ENCODE measurements at places on chromosomes 2 and 18.

DNA sequence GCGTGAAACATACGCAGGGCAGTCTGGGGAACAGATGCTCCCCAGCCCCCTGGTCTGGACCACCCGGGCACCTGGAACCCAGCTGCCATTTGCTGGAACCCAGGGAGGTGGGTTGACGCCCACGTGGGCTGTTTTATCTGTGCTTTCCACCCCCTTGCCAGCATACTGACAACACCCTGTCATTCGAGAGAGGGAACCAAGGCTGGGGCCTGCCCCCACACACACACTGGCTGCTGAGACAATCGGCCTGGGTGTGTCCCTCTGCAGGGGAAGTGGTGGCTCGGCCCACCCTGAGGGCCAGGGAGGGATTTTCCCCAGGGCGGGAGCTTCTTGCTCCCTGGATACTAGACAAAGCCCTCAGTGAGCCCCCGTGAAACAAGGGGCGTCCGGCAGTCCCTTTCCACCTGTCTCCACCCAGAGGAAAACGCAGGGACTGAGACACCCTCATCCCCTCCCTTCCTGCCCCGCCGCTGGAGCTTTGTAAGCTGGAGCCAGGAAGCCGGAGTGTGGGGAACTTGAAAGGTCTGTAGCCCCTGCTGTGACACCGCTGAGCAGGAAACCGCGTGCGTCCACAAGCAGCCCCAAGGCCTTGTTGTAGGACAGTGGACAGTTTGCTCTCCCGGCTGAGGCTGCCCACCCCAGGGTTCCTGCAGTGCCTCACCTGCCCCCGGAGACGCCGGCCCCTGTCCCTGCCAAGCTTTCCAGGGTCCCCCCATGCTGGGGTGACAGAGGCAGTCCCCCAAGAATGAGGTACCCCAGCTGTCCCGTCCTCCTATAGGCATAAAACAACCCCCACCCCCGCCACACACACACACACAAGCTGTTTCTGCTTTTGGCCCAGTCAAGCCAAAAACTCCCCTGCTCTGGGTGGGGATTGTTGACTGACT lies 14.1 kb upstream of the KLF11 start:
- no peak for DNase-seq

- no peak for DNase-seq
Observed at GRCh38 chr2:74007121-74007520, 22.4 kb downstream of the TET3 start.

DNA sequence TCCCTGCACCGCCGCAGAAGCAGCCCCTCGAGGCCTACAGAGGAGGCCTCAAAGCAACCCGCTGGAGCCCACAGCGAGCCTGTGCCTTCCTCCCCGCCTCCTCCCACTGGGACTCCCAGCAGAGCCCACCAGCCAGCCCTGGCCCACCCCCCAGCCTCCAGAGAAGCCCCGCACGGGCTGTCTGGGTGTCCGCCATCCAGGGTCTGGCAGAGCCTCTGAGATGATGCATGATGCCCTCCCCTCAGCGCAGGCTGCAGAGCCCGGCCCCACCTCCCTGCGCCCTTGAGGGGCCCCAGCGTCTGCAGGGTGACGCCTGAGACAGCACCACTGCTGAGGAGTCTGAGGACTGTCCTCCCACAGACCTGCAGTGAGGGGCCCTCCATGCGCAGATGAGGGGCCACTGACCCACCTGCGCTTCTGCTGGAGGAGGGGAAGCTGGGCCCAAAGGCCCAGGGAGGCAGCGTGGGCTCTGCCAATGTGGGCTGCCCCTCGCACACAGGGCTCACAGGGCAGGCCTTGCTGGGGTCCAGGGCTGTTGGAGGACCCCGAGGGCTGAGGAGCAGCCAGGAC lies 31.2 kb downstream of the GPC1 start:
- DNase-seq, result no peak

DNA sequence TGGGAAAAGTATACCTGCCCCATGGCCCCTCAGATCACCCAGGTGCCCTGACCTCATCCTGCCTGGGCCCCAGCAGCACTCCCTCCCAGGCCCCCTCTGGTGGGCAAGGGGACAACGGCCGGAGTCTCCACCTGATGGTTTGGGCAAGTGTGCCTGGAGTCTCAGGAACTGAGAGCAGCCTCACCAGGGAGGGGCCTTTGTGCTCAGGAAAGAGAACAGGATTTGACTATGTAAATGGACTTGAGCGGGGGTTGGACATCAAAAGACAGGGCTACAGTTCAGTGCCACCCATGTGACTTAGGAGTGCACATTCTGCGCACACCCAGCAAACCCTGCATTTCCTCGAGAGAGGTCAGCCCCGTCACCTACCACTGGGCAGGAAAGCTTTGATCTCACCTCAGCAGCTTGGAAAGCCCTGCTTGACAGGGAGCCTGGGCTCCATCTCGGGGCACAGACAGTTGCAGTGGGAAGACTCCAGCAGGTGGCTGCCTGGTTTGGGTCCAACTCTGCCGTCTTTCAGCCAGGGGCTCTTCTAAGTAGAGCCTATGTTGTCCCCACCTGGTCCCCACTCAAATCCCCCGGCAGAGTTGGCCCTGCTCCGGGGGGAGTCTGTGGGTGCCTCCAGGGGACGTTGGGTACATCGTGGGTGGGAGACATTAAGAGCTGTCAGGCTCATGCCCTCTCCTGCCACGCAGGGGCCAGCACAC lies 3.3 kb downstream of the INPP5D start:
- DNase-seq, result no peak

DNA sequence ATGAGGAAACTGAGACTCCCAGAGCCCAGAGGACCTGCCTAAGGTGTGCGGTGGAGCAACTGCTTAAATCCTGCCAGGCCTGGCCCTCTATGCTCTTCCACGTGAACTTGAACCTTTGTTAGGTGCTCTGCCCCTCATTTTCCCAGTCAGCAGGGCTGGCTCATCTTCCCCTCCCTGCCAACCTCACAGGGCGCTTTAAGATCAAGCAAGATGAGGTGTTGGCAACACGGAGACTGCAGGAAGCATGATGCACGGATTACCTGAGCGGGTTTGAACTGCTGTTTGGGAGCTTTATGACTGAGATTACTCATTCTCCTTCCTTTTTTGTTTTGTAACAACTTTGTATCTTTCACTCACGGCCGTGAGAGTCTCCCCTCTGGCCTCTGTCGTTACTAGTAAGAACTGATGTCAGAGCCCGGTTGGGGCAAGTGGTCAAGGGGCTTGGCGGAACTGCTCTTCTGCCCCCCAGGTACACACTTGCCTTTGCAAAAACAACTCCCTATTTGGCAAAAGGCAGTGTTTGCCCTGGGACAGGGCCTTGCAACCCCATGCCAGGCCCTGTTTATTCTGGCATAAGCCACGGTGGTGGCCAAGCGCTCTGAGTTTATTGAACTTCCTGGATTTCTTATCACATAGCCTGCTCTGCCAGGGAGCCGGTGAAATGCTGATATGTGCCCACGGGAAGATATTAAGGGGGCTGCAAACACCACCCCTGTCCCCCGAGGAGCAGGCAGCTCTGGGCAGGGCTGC lies 127.8 kb downstream of the INHBB start:
- DNase-seq, result no peak

- DNase-seq, result no peak
Observed at GRCh38 chr2:25586726-25587144, 86.6 kb downstream of the DTNB start.

GRCh38 chr2:120442541-120442922 lies 96.6 kb downstream of the INHBB start:
- no peak for DNase-seq

DNA sequence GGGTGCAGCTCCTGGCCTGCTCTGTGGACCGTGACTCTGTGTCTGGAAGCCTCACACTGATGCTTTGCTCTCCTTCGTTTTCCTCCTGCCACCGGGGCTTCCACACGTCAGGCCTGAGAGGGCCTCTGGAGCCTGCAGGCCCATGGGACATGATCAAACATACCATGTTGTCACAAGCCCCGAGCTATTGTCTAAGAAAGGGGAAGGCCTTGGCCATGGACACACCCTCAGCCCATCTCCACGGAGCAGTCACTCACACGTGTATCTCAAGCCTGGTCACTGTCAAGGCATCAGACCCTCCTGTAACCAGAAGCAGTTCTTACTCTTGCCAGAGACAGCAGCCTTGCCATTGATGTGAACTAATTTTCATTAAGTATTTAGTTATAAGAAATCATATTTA lies 814.1 kb upstream of the SALL3 start:
- DNase-seq, result no peak
